Femur (tissue), 1 donor: ENCODE measurements at places on chromosomes 16 and 17.
A peak's percentile ranks its signal among the peaks of the same experiment; 100 is the strongest.

- DNase-seq, result no peak
Observed at GRCh38 chr16:12300945-12301500, 324.5 kb downstream of the SNX29 start.

GRCh38 chr17:44084131-44084538, 13.6 kb downstream of the G6PC3 start:
- no peak for DNase-seq

DNA sequence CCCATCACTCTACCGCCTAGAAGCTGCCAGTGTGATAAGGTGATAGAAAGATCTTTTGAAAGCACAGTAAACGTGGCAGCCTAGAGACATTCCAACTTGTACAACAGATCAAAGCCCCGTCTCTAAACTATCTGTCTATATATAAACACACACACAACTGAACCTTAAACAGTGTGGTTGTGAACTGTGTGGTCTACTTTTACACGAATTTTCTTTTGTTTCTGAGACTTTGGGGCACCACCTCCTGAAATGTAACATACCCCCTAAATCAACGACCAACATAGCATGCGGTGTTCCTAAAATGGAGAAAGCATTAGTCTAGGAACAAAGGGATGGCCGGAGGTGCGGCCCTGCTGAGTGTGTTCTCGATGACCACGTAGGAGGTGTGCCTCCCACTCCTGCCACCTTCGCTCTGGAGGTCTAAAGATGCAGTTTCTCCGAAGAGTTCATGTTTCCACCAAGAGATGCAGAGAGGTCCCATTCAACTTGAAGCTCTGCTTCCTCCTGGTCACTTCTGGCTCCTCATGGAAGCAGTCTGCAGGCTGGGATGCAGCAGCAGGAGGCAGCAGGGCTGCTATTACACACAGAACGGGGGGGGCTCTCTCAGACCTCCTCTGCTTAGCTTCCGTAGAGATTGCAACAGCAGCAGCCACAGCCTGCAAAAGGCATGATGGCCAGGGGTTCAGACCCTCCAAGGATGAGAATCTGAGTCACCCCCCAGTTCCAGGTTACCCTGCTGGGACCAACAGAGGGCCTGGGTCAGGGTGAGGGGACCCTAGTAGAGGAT, 22.6 kb upstream of the USP10 start:
- no peak for DNase-seq

DNA sequence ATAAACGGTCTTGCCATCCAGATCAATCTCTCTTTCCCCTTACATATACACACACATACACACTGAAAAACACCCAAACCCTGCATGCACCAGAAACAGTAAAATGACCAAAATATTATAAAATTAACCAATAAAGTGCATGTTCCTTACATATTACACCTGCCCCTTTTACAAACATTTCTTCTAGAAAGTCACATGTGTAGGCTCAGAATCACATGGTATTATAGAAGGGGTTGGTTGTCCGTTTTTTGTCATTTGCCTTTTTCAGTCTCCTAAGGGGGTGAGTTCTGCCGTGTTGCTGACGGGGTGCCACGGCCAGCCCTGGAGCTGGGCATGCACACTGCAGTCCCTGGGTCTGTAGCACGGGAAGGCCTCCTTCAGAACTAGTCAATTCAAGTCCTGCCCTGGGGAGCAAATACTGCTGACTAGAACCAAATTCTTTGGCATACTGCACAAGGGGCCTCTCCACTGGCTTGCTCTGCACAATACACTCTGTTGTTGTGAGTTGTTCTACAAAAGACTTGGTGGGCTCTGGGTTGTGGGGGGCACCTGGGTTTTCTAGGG, 8.0 kb upstream of the CORO6 start:
- no peak for DNase-seq

DNA sequence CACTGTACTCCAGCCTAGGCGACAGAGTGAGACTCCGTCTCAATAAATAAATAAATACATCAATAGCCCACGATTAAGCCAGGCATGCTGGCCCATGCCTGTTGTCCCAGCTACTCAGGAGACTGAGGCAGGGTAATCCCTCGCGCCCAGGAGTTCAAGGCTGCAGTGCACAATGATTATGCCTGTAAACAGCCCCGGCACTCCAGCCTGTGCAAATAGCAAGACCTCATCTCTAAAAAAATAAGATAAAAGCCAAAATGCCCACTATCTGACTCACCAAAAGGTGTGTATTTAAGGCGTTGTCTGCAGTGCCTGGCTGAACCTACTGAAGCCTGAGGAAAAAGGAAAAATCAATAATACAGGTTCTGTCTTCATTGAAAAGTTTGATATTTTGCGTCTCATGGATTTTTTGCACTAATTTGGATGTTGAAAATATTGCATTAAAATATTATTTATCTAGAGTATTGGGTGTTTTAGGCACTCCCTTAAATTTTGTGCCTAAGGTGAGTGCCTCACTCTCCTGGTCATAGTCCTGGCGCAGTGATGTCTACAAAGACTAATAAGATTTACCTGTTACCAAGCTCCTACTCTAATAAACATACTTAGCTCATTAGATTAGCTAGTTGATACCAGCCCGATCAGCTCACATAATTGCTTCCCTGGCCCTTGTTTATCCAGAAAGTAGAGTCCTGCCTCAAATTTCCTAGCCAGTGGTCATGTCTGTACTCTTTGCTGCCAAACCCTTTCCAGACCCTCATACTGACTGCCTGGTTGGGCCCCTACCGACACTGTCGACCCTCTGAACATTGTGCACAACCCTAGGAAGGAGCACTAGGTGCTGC, 24.7 kb upstream of the TOB1 start:
- DNase-seq, result no peak

DNA sequence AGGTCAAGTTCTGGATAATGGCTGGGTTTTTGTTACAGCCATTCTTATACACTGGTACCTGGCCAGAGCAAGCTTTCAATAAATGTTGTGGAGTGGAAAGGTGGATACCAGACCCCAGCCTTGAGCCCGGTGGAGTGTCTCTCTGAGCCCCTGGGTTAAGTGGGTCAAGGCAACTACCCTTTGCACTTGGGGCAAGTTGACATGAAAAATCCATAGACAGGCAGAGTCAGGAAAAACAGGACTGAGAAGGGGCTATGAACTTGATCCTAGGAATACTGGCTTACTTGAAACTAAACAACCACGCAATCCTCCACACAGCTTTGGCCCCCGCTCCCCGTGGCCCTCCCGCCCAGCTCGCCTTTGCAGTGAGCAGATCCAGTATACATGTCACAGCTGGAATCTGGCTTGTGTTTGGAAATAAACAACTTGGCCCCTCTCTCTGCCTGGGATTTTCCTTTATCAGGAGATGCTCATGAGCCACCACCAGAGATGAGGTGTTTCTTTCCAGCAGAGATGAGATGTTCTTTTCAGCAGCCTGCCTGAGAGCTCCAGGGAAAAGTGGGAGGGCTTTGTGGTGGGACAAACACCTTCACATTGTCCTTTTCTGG, 65.9 kb downstream of the KSR1 start:
- DNase-seq, result peak; percentile 7

DNA sequence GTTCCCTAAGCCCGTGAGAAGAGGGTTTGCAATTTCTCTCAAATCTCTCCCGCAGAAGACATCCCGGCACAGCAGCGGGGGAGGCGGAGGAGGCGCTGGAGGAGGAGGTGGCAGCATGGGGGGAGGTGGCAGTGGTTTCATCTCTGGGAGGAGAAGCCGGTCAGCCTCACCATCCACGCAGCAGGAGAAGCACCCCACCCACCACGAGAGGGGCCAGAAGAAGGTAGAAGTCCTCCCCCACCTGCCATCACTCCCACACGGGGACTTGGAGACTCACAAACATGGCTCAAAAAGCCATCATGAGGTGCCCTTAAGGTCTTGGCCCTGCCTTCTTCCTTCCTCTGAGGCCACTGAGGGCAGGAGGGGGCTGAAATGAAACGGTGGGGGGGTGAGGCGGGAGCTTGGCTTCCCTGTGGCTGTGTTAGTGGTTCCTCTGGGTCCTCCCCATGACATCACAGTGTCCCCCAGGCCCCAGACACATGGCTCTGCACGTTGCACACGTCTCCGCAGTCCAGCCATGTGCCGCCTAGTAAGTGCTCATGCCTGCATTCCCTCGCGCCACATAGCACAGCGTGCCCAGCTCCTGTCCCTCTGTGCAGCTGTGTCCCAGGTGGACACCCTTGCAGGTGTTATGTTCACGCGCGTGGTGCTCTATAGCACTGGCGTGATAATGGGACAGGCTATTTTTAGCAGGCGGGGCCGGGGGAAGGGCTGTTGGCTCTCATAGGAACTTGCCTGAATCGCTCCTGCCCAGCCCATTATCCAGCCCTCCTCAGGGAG, 6.9 kb downstream of the MLLT6 start:
- DNase-seq, result peak; percentile 23

DNA sequence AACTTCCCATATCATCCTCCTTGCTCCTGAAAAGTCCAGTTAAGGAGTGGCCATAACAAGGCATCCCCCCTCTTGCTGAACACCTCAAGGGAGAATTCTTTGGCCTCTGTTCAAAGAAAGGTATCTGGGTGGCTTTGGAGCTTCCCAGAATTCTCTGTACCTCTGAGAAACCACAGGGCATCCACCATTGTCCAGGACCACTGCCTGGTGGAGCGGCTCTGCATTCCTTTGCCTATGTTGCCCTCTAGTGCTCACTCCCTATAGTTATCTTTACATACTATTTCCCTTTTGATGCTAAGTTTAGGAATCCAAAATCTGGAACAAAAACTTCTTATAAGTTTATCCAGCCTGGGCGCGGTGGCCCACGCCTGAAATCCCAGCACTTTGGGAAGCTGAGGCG, 30.3 kb downstream of the CHD9NB start:
- peak; percentile 67 for DNase-seq

- DNase-seq, result no peak
Observed at GRCh38 chr16:60605176-60605575, 1431.1 kb downstream of the CDH8 start.

GRCh38 chr16:15576960-15577958, 65.7 kb downstream of the MARF1 start:
- no peak for DNase-seq
